Endodermal cell (in vitro differentiated cells): ENCODE measurements at places on chromosomes 13 and 19.
A peak's percentile ranks its signal among the peaks of the same experiment; 100 is the strongest.

- no peak for DNase-seq
Measured at GRCh38 chr19:49440439-49441209, 703 bp downstream of the SLC17A7 start.

DNA sequence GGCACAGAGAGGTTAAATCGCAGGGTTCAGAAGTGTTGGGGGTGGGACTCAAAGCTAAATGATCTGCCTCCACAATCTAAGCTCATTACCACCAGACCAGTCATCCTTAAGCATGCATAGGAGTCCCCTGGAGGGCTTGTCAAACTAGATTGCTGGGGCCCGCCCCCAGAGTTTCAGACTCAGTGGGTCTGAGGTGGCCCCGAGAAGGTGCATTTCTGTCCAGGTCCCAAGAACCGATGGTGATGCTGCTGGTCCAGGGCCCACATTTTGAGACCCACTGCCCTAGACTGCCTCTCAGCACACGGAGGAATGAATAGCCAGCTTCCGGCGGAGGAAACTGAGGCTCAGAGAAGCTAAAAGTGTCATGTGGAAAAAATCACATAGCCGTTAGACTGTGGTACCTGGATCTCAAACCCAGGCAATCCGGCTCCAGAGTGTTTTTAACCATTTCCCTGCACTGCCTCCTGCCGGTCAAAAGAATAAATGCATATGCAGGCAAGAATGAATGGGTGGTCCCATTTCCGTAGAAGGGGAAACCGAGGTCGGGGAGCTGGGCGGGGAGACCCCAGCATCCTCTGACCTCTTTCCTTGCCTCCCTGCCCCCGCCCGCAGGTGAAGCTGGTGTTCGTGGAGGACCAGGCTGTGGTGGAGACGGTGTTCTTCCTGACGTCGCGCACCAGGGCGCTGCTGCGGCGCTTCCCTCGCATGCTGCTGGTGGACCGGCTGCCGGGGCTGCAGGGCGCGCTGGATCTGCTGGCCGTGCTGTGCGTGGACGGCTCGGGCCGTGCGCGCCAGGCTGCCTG lies 23.8 kb downstream of the ZSWIM9 start:
- DNase-seq = peak; percentile 75

DNA sequence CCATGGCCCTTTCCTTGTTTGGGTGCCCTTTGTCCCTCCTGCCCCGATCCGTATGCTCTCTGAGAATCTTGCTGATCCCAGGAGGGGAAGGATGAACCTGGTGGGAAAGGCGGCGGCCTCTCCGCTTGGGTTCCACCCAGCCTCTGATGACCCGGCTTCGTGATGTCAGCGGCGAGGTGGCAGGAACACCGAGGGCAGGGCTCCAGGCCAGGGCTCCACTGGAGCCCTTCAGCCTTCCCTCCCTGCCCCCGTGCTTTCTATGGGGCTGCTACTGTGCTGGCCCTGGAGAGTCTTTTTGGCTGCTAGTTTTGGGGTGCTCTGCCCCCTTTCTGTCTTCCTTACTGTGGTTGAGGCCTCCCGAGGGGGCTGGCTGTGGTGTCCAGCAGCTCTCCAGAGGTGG lies 11.9 kb upstream of the LIN7B start:
- no peak for DNase-seq

- DNase-seq = no peak
Measured at GRCh38 chr19:40303765-40304164, 18.6 kb upstream of the AKT2 start.

GRCh38 chr19:17499648-17500446 lies 11.6 kb upstream of the PGLS start:
- peak; percentile 79 for DNase-seq

GRCh38 chr13:33797622-33798021 lies 20.3 kb upstream of the RFC3 start:
- DNase-seq = no peak

- DNase-seq = no peak
Measured at GRCh38 chr13:21243045-21243897, 66.8 kb downstream of the MRPL57 start.

GRCh38 chr13:99778500-99778899 lies 193.1 kb downstream of the ZIC5 start:
- no peak for DNase-seq

GRCh38 chr19:50204811-50205675 lies 1.6 kb downstream of the MYH14 start:
- DNase-seq = peak; percentile 97

- no peak for DNase-seq
Measured at GRCh38 chr13:114236227-114236626, 1.5 kb downstream of the CDC16 start.

- no peak for DNase-seq
Measured at GRCh38 chr19:34274827-34275625, 20.7 kb downstream of the GARRE1 start.

- DNase-seq = peak; percentile 83
Measured at GRCh38 chr19:53389978-53390377, 5.0 kb upstream of the ZNF765 start.

DNA sequence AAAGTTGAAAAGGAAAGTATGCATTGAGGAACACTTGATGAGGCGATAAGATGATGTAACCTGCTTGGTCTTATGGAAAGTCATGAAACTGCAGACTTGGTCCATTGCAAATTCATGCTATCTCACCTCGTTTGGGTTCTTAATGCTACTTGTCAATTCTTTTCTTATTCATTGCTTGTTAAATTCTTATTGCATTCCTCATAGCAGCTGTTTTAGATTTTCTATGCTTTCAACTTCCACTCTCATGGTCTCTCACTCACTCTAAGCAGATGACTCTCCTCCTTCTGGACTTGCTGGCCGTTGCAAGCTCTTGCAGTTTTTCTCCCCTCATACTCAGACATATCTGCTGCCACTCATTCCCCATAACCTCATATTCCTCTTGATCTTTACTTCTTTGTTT lies 67.8 kb upstream of the CSNK1A1L start:
- DNase-seq = peak; percentile 56

GRCh38 chr19:54464044-54464629 lies 559 bp upstream of the LENG9 start:
- DNase-seq = peak; percentile 99

DNA sequence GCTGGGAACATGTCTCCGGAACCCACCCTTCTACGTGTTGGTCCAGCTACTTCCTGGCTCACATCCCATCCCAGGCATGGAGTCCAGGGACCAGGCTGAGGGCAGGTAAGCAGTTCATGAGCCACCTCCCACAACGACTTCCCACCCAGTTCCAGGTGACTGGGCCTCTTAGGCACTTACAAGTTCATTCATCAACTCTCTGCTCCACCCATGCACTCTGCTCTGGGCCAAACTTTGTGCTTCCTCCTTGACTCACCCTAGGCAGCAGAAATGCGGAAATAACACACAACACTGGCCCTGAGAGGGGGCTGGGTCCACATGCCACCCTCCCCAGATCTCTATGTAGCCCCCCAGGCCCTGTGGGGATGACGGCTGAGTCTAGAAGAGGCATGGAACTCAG lies 20.5 kb downstream of the IQCN start:
- DNase-seq = no peak

GRCh38 chr13:23081901-23082300 lies 98.9 kb upstream of the SGCG start:
- DNase-seq = no peak

DNA sequence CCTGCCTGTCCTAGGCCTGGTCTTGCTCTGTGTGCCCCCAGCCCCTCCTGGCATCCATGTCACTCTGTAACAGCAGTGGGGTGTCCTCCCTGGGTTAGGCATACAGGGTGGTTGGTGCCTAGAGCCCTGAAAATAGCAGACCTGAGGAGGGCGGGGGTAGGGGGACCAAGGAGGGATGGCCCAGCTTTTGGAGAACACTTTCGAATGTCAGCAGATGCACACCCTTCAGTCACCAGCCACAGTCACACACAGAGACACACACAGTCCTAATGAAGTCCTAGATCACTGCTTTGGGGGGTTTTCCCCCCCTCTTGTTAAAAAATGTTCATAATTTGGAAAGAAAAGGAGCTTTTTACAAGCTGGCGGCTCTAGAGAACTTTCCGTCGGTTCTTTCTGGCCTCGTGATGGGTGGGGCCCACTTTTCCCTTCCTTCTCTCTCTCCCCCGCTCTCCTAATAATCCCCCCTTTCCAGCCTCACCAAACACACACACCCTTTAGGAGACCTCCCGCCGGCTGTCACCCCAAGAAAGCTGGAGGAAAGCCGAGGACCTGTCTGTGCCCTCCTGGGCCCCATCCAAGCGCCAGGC lies 47.9 kb downstream of the LYL1 start:
- DNase-seq = peak; percentile 57

GRCh38 chr13:23776698-23777574 lies 112.3 kb downstream of the MIPEP start:
- no peak for DNase-seq

DNA sequence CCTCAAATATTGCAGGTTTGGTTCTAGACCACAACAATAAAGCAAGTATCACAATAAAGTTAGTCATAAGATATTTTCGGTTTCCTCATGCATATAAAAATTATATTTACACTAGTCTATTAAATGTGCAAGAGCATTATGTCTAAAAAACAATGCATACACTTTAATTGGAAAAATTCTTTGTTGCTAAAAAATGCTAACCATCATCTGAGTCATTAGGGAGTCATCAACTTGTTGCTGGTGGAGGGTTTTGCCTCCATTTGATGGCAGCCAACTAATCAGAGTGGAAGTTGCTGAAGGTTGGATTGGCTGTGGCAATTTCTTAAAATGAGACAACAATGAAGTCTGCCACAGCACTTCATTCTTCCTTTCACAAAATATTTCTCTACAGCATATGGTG lies 422.3 kb upstream of the GPC6 start:
- no peak for DNase-seq

DNA sequence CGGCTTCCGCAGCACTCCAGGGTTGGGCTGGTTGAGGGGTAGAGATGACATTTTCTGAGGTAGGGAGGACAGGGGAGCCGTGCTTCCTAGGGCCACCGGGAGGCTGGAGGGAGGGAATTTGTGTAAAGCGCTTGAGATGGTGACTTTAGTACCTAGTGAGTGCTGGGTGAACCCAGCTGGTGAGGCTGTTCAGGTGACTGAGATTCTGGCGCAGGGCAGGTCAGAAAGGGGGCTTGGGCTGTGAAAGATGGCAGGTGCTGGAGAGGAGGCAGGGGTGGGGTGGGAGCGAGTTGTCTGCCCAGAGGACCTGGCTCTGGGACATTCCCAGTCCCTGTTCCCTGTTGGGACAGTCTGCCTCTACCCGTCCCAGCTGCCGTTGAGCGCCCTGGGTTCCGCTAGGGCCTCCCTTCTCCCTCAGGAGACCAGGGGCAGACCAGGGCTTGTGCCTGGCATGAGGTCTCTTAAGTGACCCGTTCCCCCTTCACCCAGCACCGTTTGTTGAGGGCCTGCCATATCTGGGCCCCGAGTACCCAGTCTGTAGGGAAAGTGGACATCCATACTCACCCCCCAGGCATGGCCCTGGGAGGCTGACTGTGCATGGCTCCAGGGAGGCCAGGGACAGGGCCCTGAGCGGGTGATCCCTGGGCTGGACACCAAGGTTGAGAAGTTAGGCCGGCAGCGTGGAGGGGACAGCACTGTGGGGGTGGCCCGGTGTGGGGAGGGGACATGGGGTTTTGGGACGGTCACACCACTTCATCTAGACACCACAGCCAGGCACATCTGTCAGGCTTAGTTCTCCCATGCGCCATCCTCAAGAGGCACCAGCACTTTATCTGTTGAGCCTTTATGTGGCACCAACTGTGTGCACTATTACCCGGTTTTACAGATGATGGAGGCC lies 5.0 kb downstream of the PTOV1 start:
- peak; percentile 66 for DNase-seq

GRCh38 chr13:112171570-112171965 lies 104.6 kb downstream of the SOX1 start:
- peak; percentile 19 for DNase-seq

GRCh38 chr19:38047641-38048040 lies 140.6 kb downstream of the SIPA1L3 start:
- peak; percentile 75 for DNase-seq

DNA sequence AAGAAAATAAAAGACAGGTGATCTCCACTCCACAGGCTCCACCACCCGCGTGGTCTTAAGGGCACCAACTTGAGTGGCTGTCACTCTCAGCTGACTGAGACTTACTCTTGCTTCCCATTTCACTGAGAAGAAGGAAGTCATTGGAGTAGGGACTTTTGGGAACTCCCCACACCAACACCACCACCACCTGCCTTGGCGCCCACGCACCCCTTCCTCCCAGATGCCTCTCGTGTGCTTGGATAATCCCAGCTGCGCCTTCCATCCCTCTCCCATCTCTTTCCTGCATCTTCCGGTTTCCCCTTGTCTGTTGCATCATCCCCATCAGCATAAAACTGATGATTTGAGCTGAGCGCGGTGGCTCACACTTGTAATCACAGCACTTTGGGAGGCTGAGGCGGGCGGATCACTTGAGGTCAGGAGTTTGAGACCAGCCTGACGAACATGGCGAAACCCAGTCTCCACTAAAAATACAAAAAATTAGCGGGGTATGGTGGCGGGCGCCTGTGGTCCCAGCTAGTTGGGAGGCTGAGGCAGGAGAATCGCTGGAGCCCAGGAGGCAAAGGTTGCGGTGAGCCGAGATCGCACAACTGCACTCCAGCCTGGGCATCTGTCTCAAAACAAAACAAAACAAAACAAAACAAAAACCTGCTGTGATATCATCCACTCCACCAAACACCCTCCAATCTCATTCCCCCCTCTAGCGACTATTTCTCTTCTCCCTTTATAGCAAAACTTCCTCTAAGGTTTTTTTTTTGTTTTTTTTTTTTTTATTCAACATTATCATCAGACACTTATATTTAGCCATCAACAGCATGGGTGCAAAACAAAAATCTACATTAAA lies 25.5 kb downstream of the AP2S1 start:
- DNase-seq = no peak

DNA sequence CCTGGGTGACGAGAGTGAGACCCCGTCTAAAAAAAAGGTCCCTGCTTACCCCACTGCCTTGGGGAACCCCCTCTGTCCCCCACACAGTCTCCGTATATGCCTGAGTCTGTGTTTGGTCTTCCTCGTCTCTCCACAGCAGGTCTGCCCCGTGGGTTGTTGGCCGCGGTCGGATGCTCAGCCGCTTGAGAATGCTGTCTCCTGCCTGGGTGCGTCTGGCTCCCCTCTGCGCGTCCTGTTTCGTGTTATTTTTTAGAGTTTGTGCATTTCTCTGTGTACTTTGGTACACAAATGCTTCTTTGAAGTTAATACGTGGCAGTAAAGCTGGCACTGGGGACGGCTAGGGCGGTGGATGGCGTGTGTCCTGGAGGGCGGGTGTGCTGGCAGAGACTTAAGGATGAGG lies 34.9 kb downstream of the KDM4B start:
- no peak for DNase-seq

DNA sequence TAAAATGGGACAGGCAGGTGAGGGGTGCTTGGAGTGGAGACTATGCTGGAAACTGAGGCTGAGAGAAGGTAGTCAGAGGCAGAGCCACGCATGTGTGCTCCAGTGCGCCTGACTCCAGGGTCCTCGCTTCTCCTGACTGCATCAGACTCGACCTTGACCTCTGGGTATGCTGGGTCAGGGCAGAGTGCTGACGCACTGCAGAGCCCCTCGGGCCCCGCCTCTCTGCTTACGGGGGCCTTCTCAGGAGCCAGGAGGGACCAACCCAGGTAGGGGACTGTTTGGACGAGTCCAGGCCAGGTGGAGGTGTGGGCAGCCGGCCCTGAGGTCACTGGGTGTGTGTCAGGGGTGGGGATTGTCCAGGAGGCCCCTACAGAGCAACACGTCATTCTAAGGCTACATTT lies 22.9 kb upstream of the SLC7A10 start:
- DNase-seq = no peak

GRCh38 chr13:98488736-98489135 lies 88.2 kb downstream of the STK24 start:
- no peak for DNase-seq

GRCh38 chr13:58906329-58907007 lies 1257.3 kb downstream of the DIAPH3 start:
- DNase-seq = no peak
